ENCODE measurements at places on chromosomes 16 and 17.

- peak; percentile 73 for DNase-seq
Observed at GRCh38 chr16:1363501-1364041, 11.8 kb downstream of the GNPTG start.

DNA sequence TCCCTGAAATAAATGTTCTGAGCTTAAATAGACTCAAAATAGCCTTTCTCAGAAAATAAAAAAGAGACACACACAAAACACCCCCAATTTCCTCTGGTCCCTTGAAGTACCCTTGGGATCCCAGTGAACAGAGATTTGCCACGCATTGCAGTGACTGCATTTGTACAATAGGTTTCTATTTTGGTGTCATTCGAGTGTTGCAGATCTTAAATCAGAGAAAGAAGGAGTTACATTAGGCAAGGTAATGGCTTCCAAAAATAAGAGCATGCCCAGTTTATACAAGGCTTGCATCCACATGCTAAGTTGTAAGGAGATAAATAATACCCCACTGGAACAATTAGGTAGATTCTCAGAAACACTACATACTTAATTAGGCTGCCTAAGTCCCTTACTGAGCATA, 2.2 kb downstream of the TOX3 start:
- DNase-seq: no peak

DNA sequence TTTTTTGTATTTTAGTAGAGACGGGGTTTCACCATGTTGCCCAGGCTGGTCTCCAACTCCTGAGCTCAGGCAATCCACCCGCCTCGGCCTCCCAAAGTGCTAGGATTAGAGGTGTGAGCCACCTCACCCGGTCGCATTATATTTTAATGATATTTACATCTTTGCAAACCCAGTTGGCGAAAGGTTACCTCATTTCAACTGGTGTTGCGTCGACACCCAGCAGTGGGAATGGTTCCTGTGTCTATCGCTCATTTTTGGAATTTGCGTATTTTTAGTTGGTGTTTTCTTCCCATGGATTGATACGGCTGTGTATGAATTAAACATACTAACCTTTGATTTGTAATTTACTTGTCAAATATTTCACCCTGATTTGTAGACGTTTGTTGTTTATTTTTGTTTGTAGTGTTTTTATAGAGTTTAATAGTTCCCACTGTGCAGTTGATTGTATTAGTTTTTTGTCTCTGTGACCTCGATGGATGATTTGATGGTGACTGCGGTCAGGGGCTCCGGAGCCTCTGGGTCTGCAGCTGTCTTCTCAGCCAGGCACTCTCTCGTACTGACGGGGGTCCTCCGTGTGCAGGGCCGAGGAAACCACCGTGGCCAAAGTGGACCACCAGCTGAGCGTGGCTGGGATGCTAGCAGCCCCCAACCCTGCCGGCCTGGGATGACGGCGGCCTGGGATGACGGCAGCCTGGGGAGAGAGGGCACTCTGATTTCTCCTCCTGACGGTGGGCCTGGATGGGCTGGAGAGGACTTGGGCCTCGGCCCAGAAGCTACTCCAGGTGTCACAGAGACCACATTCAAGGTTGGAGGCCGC, 4.0 kb downstream of the CD7 start:
- no peak for DNase-seq

- DNase-seq: no peak
Observed at GRCh38 chr17:28896491-28896883, 1.0 kb downstream of the FLOT2 start.

- no peak for DNase-seq
Observed at GRCh38 chr17:74776990-74777389, 845 bp upstream of the NAT9 start.

- DNase-seq: no peak
Observed at GRCh38 chr17:27546624-27547300, 84.2 kb upstream of the LGALS9 start.

- DNase-seq: no peak
Observed at GRCh38 chr16:51665436-51665998, 514.4 kb upstream of the SALL1 start.

Measured in activated CD4-positive, alpha-beta T cell treated with anti-CD3 and anti-CD28 coated beads, Interleukin-2, amount 50 U/mL, for 1 hour (primary cell).